ENCODE measurements at places on chromosomes 1 and 21.

- DNase-seq: no peak
These were observed 425.4 kb downstream of the ADGRL2 start for GRCh38 chr1:82226186-82226505.

DNA sequence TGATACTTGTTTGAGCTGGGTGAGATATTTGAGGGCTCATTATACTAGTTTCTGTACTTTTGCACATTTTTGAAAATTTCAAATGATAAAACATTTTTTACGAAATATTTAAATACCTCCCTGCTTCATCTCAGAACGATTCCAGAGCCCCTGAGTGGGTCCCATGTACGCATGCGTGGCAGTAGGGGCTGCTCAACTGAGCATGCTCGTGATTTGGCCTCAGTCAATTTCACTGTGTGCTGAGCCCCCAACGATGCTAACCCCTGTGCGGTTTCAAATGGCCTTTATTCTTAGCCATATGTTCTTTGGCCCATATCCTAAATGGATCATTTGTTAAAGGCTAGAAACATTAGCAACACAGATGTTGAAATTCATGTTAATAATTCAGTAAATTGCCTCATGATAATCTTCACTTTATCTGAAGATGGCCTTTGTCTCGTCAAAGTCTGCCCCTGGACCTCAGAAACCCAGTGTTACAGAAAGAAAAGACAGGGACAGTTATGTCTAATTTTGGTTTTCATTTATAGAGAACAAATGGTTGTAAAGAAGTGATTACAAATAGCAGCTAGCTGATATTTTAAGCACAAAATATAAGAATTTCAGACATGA, 108.2 kb downstream of the MRPS6 start:
- DNase-seq: no peak

- no peak for DNase-seq
These were observed 513.0 kb downstream of the PTPRC start for GRCh38 chr1:199151634-199152425.

GRCh38 chr1:17929224-17929623, 174.1 kb downstream of the ACTL8 start:
- no peak for DNase-seq

- no peak for DNase-seq
These were observed 404.4 kb upstream of the PBX1 start for GRCh38 chr1:164154622-164155021.

DNA sequence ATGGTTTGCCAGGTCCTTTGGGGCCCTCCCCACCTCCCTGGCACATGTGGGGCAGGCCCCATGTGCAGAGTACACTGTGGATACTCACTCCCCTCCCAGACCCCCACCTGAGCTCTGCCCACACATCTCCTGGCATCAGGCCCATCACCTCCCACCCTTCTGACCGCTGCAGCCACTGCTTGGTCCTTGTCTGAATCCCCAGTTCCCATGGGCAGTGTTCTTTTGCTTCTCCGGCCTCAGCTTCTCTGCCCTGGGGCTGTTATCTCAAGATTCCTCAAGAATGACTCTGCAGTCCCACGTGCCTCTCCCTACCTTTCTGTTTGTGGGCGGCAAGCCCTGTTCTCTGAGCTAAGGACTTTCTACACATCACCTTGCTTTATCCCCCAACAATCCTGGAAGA, 187.7 kb upstream of the EDN2 start:
- DNase-seq: no peak

- DNase-seq: no peak
These were observed 12.1 kb downstream of the EPHA10 start for GRCh38 chr1:37752583-37753471.

DNA sequence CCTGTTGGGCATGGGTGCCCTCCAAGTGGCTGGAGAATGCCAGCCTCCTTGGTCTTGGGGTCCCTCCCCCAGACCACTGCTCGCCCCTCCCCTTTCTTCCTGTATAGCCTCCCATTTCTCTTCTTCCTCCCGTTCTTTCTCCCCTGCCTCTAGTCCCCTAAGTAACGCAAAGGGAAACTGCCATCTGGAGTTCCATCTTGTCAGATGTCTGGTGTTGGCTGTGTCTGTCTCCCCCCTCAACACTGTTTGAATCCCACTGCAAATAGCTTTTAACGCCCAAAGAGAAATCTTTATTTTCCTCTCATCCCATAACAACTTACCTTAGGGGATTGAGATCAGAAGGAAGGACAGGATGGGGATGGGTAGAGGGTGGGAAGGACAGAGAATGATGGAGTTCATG, 55.3 kb upstream of the CSF3R start:
- no peak for DNase-seq

DNA sequence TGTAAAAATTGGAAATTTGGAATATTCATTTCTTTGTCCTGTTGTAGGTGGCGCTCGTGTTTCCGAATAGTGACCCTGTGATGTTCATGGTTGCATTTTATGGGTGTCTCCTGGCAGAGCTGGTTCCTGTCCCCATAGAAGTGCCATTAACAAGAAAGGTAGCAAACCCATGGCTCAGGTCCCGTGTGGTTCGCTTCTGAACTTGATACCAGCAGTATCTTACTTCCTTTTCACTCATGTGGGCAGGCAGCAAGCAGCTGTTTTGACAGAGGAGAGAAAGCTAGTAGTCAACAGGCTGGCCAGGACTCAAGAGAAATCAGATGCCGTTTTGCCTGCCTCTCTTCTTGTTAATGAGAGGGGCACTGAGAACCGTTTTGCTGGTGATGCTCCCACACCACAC, 72.8 kb downstream of the S100B start:
- DNase-seq: no peak

DNA sequence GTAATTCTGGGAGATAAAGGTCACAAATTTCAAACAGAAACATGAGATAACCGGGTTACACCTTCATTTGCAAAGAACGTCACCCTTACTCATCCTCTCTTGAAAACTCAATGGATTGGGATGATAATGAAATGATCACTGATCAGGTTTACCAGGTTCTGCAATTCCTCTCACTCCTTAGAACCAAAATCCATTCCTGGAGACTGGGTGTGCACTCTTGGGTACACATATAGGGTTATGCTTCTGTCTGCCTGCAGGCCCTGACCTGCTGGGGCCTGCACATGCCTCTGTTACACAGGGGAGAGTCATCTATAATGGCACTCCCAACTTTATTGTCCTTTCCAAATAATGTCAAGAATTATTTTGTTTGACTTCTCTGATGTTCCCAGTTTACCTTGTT, 8.3 kb downstream of the SUSD4 start:
- DNase-seq: no peak
